ENCODE measurements at places on chromosomes 1 and 21.

DNA sequence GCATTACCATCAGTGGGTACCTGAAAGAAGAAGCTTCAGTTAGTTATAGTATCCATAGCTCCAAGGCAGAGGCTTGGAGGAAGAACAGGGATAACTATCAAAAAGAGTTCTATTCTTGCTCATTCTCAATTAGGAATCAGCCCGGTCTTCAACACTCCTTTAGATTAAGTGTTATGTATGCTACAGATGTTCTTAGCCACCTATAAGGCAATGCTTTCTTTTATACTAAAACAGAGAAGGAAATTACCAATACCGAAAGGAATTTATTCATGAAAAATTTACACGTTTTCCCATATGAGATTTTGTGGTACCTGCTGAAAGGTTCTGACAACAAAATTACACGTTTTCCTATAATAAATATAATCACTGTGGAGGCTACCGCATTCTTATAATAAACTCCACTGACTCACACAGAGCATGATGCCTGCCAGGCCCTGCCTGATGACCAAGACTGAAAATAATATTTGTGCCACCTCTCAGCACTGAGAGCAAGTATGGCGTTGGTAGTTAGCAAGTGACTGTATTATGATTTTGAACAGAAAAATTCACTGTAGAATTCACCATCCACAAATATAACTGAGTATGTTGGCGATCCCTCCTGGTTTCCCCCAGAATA lies 58.3 kb downstream of the APP start:
- no peak for DNase-seq

DNA sequence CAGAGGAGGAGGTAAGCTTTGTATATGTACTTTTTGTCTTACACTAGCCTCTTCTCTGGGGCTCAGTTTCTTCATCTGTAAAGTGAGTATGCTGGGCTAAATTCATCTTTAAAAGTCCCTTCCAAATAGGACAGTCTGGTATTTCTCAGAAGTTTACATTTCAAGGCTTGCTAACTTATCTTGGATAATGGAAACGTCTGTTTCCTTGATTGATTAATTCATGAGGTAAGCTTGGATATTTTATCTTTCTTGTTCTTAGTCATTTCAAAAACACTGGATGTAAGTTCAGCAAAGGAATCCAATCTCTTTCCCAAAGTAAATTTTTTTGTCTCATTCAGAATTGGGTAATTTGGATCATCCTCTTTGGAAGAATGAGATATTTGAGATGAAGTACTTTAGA lies 111.0 kb downstream of the EDEM3 start:
- DNase-seq: no peak

GRCh38 chr1:115237507-115237906 lies 100.5 kb downstream of the NGF start:
- DNase-seq: no peak

DNA sequence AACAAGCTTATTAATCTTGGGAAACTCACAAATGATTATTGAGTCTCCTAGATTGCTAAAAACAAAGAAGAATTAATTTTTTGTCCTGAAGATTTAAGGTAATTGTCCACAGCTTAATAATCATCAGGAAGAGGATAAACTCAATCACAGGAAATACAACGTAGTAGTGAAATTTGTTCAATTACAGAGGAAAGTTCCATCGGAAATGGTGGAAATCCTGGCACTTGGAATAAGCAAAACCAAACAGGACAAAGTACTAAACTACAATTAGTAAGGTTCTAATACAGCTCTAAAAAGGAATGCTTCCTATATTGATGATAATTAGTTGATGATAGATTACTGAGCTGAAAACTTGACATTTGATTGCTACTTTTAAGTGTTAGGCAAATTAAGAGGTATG lies 485.4 kb downstream of the USP25 start:
- DNase-seq: no peak

DNA sequence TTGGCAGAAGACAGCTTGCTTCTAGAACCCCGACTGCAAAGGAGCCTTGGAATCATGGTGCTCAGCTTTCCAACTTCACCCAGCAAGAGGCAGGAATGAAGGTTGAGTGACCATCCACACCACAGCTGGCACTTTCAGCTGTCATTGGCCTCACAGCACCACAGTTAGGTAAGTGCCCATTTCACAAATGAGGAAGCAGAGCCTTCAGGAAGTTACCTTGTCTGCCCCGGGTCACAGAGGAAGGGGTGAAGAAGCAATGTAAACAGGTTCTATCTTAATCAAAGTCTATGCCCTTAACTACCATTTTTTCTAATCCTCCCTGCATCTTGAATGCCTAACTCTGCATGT lies 156.0 kb downstream of the GLUL start:
- DNase-seq: no peak
